ENCODE measurements at places on chromosomes 3 and 15. TPM values are rescaled to one million over a fixed set of nuclear protein-coding genes. Genes with fewer than 3 reads are reported as not detected.

EXD1 gene
- total RNA-seq = 0.03 TPM

LRRC31 gene
- total RNA-seq = not detected

KLHL40 gene
- total RNA-seq = not detected

ADGRG7 gene
- total RNA-seq = not detected

FANCD2 gene
- total RNA-seq = 43.1 TPM

CD80 gene
- not detected for total RNA-seq

DUOX2 gene
- total RNA-seq = not detected

KBTBD13 gene
- total RNA-seq = not detected

ACP3 gene
- total RNA-seq = not detected

CHDH gene
- 5.6 TPM for total RNA-seq

ANKRD34C gene
- total RNA-seq = not detected

FHIT gene
- 13.8 TPM for total RNA-seq

CCDC80 gene
- total RNA-seq = 2.3 TPM

GPR149 gene
- 3.2 TPM for total RNA-seq

SSR3 gene
- total RNA-seq = 135 TPM

THRB gene
- not detected for total RNA-seq

SENP5 gene
- 37.7 TPM for total RNA-seq

LSAMP gene
- total RNA-seq = 45.1 TPM

SLC28A1 gene
- not detected for total RNA-seq

DNAH12 gene
- not detected for total RNA-seq

ALDH1A3 gene
- total RNA-seq = not detected

HGD gene
- not detected for total RNA-seq

UPK1B gene
- not detected for total RNA-seq

SLC12A1 gene
- total RNA-seq = not detected

ROPN1B gene
- not detected for total RNA-seq

ZFAND6 gene
- 196 TPM for total RNA-seq

HEMK1 gene
- 3.4 TPM for total RNA-seq

PLSCR2 gene
- not detected for total RNA-seq

SLC38A3 gene
- 1.1 TPM for total RNA-seq

TMEM207 gene
- not detected for total RNA-seq

RTP1 gene
- total RNA-seq = not detected

ZWILCH gene
- 49.7 TPM for total RNA-seq

ADPRH gene
- not detected for total RNA-seq

TRH gene
- total RNA-seq = not detected

MESP2 gene
- total RNA-seq = not detected

GOLGA6L4 gene
- total RNA-seq = 0.58 TPM

FBXL22 gene
- total RNA-seq = 0.43 TPM

GABRG3 gene
- 3.4 TPM for total RNA-seq

RARB gene
- not detected for total RNA-seq

ADAMTSL3 gene
- 0.10 TPM for total RNA-seq

ACOX2 gene
- total RNA-seq = 25.4 TPM

SPG11 gene
- total RNA-seq = 44.9 TPM

GOLGA8T gene
- total RNA-seq = not detected

SPESP1 gene
- 0.17 TPM for total RNA-seq

WDR72 gene
- not detected for total RNA-seq

SI gene
- not detected for total RNA-seq

PTH1R gene
- 23.6 TPM for total RNA-seq

TYRO3 gene
- 25.9 TPM for total RNA-seq

DAPK2 gene
- total RNA-seq = 24.4 TPM

VGLL3 gene
- not detected for total RNA-seq

AADACL2 gene
- total RNA-seq = not detected

APOD gene
- total RNA-seq = 2.9 TPM

PLAAT1 gene
- not detected for total RNA-seq

STRIT1 gene
- not detected for total RNA-seq
